ENCODE measurements at places on chromosomes 2 and 18.

- DNase-seq = no peak
These were observed 99.5 kb downstream of the MAPK4 start for GRCh38 chr18:50659091-50660003.

DNA sequence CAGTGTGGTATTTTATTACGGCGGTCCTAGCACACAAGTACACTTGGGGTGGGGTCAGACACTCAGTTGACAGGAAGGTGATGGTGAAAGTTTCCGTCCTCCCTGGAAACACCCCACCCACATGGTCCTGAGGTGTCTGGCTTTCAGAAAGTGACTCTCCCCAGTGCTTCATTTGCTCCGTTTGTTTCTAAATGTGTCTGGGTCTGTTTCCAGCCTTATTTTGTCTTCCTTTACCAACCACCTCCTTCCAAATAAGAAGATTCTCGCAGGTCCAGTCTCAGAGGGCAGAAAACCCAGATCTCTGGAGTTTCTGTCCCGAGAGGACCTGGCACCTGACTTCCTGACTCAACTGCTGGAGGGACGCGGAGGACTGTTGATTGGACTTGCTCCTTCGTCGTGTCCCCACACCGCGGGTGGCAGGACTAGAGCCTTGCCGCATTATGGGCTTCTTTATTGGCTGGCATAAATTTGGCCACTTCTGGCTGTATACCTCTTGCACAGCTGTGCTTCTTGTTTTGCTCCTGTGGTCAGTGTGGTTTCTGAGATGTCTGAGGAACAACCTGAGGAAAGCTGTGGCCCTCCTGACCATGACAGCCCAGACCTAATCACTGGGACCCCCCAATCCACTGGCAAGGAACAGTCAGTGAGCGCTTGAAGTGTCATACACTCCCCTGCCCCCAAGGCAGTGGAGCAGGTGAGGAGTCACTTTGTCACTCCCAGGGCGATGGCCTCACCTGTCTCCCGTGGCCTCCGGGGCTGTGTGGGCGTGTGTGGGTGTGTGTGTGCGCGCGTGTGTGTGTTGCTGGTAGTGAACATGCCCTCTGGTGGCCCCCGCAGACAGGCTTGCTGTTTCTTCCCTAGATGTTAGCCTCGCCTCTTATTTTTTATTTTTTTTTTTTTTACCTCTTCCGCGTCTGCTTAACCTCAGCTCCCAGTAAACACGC lies 45.6 kb downstream of the MEX3C start:
- DNase-seq = no peak

DNA sequence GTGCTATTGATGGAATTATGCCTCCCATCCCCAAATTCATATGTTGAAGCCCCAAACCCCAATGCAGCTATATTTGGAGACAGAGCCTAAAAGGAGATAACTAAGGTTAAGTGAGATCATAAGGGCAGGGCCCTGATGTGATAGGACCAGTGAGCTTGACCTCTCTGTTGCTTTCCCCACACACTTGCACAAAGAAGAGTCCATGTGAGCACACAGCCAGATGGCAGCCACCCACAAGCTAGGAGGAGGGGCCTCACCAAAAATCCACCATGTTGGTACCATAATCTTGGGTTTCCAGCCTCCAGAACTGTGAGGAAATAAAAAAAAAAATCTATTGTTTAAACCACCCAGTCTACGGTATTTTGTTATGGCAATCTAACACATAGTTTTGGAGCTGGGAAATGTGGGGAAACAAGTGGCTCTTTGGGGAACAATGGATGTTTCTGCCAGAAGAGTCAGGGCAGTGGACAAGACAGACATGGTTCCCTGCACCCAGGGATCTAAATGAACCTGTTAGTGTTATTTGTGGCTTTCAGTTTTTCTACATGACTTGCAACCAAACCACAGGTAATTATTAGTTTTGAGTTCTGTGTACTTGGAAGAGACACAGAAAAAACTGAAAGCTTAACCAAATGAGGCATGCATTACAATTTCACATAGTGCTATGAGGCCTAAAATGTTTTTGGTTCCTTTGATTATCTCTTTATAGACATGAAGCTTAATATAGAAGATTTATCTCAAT lies 259.1 kb downstream of the LTBP1 start:
- no peak for DNase-seq

GRCh38 chr2:70084973-70085710 lies 2.1 kb upstream of the PCBP1 start:
- DNase-seq = no peak

DNA sequence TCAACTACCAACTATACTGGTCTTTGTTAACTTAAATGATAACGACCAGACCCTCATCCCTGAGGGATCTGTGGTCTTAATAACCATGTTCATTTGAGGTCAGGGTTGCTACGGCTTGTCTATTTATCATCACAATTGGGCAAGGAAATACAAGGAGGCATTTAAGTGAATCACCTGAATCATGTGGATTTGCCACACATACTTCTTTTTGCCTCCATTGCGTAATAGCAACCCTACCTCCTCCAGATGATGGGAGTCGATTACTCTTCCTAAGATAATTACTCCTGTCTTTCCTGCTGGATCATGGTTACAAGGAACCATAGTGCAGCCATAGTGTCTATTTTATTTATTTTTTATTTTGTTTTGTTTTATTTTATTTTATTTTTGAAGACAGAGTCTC lies 42.2 kb downstream of the TAF4B start:
- no peak for DNase-seq

GRCh38 chr2:195343942-195344530 lies 313.0 kb upstream of the SLC39A10 start:
- no peak for DNase-seq

DNA sequence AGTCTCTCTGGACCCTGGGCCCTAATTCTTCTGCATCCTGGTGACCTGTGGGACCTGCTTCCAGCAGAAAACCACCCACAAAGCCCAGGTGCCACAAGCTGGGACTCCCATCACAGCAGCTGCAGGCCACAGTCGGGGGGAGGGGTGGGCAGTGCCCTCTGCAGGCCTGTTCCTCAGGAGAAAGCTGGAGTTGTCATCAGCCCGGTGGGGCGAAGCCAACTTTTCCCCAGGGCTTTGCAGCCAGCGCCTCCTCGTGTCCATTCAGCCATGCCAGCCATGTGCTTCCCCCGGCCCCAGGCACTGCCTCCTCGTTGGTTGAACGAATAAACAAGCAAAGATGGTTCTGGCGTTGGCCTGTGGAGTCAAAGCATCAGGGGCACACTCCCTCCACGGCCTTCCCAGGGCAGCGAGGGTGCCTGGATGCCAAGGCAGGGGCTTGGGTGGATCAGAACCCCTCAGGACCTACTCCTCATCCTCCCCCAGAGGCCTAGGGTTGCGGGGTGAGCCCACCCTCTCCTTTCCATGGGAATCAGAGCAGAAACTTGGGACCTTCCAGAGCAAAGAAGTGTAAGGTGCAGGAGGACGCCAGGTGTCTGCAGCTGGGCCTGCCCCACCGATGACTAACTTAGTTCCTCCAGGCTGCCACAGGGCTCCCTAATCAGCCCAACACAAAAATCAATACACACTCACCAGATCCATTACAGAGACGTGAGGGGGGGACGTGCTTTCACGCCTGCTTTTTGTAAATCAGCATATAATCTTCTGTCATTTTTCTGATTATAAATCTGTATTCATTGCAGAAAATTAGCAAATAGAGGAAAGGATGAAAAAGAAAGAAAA lies 75.7 kb upstream of the RAB6C start:
- no peak for DNase-seq

- peak; percentile 39 for DNase-seq
These were observed 32.1 kb upstream of the DYNAP start for GRCh38 chr18:54558609-54559585.

DNA sequence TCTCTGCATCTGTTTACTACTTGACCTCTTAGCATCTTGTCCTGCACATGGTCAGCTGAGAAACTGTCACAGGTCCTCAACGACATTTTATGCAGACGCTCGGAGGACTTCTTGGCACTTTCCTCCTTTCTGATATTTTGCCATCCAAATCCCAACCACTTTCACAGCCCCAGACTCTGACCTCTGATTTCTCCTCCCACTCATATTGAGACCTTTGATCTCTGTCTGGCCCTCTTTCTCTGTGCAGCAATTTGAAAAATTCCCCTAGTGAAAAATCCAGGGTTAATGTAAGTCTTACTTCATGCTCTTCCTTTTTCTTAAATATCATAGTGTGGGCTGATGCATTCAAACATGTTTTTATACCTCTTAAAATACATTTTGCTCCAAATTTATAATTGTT lies 273.8 kb downstream of the CCDC102B start:
- no peak for DNase-seq

DNA sequence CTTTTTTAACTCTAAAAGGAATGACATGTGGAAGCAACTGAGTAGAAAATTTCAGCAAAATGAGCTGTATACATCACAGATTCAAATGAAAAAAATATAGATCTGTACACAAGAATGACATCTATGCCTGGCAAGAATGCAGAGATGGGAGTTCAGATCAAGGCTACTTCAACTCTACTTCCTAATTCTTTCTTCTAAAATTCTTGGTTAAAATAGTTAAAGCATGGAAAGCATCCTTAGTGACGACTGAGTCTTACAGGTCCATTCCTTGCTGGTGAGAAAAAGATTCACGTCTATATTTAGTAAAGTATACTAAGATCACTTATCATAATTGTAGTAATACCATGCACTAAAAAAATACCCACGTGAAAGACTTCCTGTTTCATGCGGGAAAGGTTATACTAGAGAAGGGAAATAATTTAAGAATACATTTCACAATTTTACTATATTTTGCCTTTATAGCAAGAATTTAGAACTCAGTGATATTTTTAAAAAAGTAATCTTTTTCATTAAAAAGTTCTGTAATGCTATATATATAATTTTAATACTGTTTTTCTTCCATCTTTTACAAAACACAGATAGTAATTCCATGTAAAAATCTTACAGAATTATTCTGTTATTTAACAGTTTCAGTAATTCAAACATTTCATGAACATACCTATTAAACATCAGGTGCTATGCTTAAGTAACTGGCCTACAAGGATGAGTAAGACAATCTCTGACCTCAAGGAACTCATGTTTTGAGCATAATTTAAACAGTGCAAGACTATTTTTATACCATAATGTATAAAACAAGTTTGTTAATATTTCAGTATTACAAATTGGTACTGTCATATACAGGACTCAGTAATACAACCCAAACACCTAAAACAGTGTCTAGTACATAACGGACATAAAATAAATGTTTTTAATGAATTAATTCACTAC lies 159.6 kb downstream of the BAZ2B start:
- no peak for DNase-seq

All from Kasumi-1 (cell line).